Osteoblast (primary cell): ENCODE measurements at places on chromosomes 4 and X.

- DNase-seq, result no peak
Observed at GRCh38 chrX:115289465-115289864, at the start of gene LUZP4. Gene LUZP4, plus strand, starts transcription at chrX:115289715. Its CDS starts 45 bp downstream, at chrX:115289760.

- no peak for DNase-seq
Observed at GRCh38 chr4:181970366-181970765, 272.8 kb upstream of the TENM3 start.

DNA sequence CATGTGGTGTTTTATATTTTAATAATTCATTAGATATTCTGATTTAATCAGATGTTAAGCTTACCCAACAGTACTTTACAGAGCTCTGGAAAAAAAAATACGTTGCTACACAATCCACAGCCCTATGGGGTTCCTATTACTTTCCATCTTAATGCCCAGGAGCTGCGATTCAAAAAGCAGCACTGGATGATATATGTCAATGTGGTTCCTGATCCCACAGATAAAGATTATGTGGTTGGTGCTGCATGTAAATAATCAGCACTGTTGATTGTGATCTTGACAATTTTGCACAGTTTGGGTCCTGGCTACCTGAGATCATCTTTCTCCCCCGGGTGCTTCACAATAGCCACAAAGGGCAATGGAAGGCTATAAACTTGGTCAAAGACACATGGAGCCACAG is 72.7 kb upstream of the DCLK2 start:
- no peak for DNase-seq

- no peak for DNase-seq
Observed at GRCh38 chr4:87117051-87117731, 103.2 kb downstream of the KLHL8 start.

DNA sequence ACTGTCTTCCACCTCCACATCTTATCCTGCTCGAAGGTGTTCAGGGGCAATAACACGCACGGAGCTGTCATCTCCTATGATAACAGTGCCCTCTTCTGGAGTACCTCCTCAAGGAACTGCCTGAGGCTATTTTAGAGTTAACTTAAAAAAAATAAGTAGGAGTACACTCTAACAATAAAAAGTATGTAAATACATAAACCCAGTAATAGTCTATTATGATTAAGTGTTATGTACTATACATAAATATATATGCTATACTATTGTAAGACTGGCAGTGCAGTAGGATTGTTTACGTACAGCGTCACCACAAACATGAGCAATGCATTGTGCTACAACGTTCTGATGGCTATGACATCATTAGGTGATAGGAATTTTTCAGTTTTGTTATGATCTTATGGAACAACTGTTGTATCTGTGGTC is 34.5 kb upstream of the TLR2 start:
- DNase-seq, result no peak

DNA sequence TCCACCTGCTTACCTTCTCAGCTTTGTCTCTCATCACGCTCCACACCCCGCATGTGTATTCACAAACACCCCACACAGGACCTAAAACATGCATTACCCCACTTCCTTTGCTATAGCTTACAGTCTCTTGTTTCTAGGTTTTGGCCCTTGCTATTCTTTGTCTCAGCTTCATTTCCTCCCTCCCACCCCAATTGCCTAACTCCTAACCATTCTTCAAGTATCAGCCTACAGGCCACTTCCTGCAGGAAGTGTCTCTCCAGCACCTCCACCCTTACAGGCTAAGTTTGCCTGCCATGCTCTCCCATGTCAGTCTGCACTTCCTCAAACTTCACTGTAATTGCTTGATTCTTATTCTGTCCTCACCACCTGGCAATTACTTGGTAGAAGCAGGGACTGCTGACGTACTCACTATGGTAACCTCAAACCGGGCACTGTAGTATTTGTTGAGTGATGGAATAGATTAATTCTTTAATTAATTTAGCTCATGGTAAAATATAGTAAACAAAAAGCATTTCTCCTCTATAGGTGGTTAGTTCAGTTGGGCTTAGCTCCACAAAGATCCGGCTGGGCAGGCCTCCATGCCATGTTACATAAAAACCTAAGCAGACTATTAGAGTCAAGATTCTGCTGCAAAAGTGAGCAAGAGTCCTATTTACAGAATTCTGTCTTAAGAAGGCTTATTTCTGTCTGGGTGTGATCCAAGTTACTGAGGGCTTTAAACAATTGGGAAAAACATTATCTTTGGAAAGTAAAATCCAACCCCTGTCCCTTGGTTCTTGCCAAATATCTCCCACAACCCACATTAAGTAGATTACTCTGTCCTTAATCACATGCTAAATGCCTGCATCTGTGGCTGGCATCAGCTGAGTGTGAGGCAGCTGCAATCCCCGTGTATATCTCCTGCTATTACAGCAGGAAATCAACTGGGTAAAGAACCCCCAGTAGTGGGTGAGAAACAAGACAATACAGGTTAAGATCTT is 124.7 kb upstream of the CPEB2 start:
- DNase-seq, result no peak

- no peak for DNase-seq
Observed at GRCh38 chr4:29553846-29554245, 1166.3 kb upstream of the PCDH7 start.

- DNase-seq, result no peak
Observed at GRCh38 chr4:2813446-2814405, 20.8 kb downstream of the SH3BP2 start.

- DNase-seq, result no peak
Observed at GRCh38 chr4:73891739-73892405, 22.7 kb downstream of the CXCL1 start.

- DNase-seq, result no peak
Observed at GRCh38 chr4:88102026-88102425, 56.4 kb downstream of the ABCG2 start.

DNA sequence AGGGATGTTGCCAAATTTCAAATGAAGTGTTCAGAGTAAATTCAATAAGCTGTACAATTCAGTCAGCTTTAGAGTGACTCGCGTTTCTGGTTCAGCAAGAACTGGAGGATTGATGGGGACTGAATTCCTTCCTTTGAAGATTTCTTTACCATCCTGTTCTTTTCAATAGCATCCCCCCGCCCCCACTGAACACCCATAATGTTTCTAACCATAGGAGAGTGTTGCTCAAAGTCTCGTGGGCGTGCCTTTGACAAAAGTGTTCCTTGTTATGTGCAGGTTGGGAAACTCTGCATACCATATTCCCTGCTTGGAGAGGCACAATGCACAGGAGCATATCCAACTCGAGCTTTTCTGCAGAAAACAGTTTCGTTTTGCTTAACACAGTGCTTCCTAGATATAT is 323.5 kb upstream of the CASK start:
- DNase-seq, result no peak

- no peak for DNase-seq
Observed at GRCh38 chrX:19810006-19810774, 77.2 kb downstream of the SH3KBP1 start.

GRCh38 chrX:78665342-78665741 is 6.2 kb upstream of the RTL3 start:
- DNase-seq, result no peak

DNA sequence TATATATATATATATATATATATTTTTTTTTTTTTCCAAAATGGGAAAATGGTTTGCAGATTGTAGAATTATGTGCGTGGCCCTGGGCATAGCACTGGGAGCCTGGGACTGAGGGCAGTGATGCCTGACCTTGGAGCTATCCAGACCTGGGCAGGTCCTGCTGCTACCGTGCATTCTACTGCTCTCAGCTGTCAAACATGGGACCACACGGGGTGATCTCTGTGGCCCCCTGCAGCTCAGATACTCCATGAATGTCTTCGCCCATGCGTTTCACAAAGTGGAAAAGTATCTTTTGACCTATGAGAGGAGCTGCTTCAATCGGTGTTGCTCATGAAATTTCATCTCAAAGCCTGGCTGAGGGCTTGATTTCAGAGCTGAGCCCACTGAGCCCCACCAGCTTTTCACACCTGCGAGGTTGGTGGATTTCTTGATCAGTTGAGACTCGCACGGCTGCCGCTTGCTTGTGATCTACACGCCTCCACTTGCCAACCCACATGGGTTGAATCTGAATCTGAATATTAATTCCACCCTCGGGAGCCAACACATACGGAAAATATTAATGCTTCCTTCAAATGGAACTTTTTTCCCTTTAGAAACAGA is 35.7 kb downstream of the ING2 start:
- no peak for DNase-seq

DNA sequence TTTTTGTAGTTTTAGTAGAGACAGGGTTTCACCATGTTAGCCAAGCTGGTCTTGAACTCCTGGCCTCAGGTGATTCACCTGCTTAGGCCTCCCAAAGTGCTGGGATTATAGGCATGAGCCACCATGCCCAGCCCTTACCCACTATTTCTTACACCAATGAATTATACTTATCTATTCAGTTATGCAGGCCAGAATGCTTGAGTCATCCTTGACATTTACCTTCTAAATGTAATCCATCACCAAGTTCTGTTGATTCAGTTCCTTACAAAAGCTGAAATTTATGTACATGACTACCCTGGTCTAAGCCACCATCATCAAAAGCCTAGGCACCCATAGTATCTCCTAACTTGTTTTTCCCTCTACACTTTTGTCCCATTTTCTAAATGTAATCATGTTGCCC is 585.7 kb downstream of the IL15 start:
- no peak for DNase-seq

GRCh38 chrX:121307449-121307848 is 260.0 kb downstream of the GLUD2 start:
- no peak for DNase-seq

DNA sequence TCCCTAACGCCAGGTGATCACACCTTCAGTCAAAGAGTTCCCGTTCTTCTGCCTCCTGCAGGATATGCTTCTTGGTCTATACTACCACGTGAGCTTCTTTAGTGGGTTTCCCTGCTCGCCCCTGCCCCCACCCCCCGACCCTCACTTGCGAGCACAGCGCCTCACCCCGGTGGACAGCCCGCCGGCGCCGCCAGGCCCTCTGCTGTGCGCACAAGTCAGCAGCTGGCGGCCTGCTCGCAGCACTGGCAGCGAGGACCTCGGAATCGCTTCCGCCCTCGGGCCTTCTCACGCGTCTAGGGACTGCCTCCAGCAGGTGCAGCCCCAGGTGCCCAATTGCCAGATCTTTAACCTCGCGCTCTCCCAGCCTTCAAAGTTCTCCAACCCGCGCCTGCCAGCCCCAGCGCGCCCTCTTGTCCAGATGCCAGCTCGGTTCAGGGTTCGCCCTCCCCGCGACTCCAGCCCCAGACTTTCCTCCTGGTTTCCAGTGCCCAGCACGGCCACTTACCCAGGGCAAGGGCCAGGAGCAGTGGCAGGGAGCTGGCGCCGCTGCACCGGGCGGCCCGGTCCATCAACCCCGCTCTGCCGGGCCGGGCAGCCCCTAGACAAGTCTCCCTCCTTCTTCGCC is 454 bp downstream of the BTC start:
- peak; percentile 79 for DNase-seq

DNA sequence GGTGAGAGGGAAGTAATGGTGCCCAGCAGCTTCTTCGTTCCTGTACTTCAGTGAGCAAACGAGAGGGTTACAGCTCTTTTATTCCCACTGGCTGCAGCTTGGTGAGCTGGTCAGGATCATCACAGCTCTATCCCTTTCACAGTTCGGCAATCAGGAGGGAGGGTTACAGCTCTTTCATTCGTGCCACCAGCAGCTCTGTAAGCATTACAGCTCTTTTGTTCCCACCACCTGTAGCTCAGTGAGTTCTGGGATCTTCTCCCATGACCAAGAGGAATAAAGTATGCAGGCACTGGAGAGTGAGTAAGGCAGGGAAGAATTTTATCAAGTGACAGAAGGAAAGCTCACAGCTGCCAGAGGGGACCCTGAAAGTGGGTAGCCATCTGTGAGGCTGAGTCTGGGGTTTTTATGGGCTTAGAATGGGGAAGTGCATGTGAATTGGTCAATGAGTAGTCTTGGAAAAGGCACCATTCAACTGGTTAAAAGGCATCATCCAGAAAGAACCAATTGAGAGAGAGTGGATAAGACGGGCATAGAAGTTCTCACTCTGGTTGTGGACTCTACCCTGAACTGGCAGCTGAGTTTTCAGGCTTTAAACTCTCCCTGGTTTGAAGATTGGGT is 123.7 kb downstream of the COX18 start:
- DNase-seq, result no peak

GRCh38 chrX:38278682-38279081 is 48.6 kb downstream of the RPGR start:
- DNase-seq, result no peak

DNA sequence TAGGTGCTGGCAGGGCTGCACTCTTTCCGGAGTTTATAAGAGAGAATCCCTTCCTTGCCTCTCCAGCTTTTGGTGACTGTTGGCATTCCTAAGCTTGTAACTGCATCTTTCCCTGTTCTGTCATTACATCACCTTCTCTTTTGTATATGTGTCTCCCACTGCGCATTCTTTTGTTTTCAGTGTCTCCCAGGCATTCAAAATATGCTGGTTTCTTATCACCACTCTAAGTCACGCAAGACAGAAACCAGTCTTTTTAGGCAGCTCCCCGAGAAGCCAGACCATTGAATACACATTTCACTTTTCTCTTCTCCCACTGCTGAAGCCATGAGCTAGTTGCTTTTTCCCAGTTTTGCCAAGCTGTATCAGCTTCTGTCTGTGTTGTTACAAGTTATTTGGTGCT is 71.0 kb downstream of the LAS1L start:
- DNase-seq, result peak; percentile 6

DNA sequence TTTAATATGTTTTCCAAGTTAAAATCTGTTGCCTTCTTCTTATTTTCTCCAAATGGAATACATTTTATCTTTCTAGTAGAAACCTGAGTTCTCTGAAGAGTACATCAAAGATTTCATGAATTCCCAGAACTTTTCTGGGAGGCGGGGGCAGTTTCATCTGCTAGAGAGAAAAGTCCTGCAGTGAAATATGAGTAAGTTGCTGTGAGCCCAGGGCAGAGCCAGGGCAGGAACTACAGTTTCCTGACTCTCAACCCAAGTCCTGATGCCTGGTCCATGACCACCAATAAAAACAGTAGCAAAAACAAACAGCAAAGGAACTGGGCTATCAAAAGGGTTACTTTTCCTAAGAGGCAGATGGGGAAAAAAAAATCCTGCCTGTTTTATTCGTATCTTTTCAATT is 239.4 kb upstream of the CTSO start:
- no peak for DNase-seq

- DNase-seq, result no peak
Observed at GRCh38 chr4:60241866-60242265, 958.3 kb upstream of the ADGRL3 start.

GRCh38 chr4:25154594-25155265 is 5.5 kb downstream of the SEPSECS start:
- no peak for DNase-seq

- DNase-seq, result no peak
Observed at GRCh38 chr4:145934434-145935047, 4.1 kb downstream of the ZNF827 start.

- DNase-seq, result no peak
Observed at GRCh38 chrX:8037593-8038348, 110.6 kb upstream of the PNPLA4 start.

- peak; percentile 26 for DNase-seq
Observed at GRCh38 chr4:121726642-121727268, 30.0 kb upstream of the ANXA5 start.

GRCh38 chr4:37735578-37735977 is 49.4 kb upstream of the RELL1 start:
- no peak for DNase-seq

DNA sequence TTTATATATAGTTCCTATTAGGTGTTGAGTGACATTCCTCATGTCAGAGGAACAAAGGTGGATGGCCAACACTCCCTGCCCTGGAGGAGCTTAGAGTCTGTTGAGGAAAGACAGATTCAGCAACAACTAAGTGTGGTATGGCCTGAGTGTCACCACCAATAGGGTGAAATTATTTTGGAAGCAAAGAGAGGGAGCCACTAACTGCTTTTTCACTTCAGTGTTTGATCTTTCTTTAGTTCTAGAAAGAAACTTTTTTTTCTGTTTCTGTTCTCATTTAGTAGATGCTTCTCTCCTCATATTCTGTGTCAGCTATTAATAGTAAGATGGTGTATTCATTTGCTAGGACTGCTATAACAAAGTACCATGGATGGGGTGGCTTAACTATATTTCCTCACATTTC is 81.5 kb downstream of the ARX start:
- no peak for DNase-seq
